ENCODE measurements at places on chromosomes 6 and 20.

- DNase-seq = no peak
Observed at GRCh38 chr6:127907960-127908640, 7.2 kb upstream of the THEMIS start.

DNA sequence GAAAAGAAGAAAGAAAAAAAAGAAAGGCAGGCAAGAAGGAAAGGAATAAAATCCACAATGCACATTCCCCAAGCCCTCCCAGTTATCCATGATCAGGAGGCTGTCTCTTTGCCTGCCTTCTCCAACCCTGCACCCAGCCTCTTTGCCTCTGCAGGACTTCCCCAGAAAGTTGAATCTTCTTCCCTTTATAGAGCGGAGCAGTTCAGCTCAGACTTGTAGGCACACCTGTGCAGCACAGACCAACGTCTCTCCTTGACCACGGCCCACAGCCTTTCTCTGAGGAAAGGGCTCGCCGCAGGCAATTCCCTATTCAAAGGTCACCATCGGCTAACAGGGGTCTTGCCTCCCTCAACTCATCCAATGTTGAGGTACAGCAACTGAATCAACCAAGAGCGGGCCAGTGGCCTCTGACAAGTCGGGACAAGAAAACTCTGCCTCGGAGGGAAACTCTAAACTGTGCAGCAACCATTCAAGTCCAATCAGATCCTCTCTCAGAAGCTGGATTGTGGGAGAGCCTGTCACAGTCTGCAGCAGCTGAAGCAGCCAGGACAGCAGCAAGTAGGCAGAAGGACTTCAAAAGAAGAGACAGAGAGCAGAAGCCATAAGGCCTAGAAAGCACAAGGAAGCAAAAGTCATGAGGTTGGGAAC lies 529.2 kb upstream of the JARID2 start:
- DNase-seq = no peak

DNA sequence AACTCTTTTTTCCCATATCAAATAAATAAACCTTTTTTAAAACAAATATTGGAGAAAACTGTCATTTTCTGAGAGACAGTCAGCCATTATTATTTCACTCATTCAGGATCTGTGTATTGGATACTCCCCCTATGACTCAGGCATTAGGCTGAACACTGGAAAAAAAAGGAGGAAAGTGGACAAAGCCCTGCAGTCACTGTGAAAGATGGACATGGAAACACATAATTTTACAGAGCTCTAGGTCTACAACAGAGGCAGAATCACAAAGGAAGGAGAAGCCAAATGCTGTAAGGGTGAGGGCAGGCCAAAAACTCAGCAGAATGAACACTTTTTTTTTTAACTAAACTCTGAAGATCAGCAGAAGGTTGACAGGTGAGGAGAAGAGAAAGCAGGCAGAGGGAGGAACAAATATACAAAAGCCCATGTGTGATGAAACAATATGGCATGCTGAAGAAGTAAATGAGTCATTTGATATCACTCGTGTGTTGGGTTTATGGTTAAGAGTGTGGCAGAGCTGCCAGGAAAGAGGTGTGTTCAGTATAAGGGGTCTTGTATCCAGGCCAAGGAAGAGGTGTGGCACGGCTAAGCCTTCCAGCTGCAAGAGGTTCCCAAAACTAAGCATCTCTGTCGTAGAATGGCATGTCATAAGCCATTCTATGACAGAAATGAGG lies 39.1 kb downstream of the EPB41L2 start:
- DNase-seq = no peak

GRCh38 chr20:41178904-41179432 lies 41.6 kb downstream of the PLCG1 start:
- DNase-seq = no peak

- no peak for DNase-seq
Observed at GRCh38 chr6:44806656-44807055, 419.1 kb downstream of the CDC5L start.

DNA sequence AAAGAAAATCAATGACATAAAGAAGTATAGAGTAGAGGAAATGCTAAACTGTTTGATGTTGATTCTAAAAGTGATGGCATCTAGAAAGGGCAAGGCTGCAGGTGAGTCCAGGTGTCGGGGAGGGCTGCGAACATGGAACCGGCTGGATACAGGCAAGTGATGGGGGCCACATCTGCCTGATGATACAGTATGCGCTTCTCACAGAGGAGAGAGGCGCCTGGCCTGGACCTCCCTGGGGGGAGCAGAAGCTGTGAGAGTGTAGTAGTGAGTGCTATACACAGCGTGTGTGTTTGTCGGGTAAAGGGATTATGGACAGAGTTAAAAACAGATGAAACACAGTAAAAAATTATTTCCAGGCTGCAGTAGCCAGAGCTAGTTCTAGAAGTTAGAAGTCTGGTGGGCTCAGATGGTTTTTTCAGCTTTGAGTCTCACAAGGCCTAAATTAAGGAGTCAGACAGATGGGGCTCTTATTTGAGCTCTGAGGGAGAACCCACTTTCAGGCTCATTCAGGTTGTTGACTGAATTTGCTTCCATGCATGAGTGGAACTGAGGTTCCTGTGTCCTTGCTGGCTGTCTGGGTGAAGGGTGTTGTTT lies 195.8 kb upstream of the ARG1 start:
- DNase-seq = no peak

DNA sequence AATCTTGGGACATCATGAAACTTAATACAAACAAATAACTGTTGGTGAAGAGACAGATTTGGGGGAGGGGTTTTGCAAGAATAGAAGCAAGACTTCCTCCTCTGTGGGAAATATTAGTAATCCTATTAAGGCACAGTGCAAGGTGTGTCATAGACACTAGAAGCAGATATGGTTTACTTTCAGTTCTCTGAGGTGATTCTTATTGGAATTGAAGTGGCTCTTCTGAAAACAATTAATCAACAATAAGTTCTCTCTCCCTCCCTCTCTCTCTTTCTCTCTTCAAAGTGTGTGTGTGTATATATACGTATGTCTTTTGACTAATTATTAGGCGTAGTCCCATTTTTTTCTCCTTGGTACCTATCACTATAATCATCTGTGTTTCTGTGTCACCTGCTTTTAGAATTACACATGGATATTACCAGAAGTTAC lies 99.8 kb downstream of the HIVEP2 start:
- no peak for DNase-seq

DNA sequence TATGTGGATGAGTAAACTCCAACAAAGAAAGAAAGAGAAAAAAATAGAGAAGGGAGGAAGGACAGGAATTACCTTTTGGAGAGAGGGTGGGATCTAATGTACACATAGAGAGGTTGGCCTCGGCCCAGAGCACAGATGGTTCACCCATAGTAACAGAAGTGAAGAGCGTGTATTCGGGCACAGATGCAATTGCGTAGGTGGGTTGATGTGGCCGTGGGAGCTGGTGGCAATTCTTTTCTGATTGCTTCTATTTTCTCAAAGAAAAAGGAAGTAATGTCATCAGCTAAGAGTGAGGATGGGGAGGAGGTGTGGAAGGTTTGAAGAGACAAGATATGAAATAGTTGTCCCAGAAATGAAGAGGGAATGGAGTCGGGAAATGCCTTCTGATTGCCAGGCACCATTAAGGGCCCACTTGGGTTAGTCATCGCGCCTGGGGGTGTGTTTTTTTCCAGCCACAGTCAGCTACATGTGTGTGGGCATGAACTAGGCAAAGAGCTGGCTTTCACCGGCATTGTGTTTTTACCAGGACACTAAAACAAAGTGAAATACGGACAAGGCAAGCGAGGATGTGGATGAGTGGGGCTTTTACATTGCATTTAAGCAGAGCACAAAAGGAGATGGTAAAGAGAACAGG lies 158.7 kb downstream of the SYNE1 start:
- DNase-seq = no peak

DNA sequence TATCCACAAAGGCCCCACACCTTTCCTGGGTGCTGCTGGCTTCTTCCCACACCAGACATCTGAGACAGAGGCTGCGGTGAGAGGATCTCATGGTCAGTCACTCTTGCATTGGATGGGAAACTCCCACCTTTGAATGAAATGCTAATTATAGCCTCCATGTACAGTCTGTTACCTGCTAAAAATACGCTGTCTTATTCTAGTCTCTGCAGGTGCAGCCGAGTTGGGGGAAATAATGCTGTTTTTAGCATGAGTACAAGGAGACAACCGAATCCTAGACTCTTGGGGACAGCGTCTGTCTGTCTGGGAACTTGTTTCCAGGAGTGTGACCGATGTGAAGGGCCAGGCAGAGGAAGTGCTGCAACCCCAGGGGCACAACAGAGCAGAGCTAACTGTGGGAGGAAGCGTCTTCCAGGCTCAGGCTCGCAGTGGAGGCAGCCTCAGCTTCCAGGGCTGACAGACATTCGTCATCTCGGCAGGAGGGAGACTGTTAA lies 286.2 kb downstream of the PREX1 start:
- no peak for DNase-seq

All from stimulated activated CD8-positive, alpha-beta memory T cell treated with anti-CD3 and anti-CD28 coated beads, Interleukin-7, amount 100 ng/mL, for 1 hour (primary cell).